ENCODE measurements at places on chromosomes 1 and 21. TPM values are rescaled to one million over a fixed set of nuclear protein-coding genes. Genes with fewer than 3 reads are reported as not detected.

- no peaks in the 10 kb centered on the region for H3K27me3 ChIP-seq
- H3K27ac ChIP-seq: no peak overlapping the region
- H3K36me3 ChIP-seq: no peaks in the 10 kb centered on the region
- H3K4me1 ChIP-seq: no peaks in the 10 kb centered on the region
Observed at GRCh38 chr1:37255136-37255795, 219.1 kb upstream of the ZC3H12A start.

- peaks cover 32% of the 10 kb centered on the region for H3K27me3 ChIP-seq
- DNase-seq: no peak
- no peak overlapping the region for H3K27ac ChIP-seq
- no peak overlapping the region for H3K4me3 ChIP-seq
- H3K4me1 ChIP-seq: no peaks in the 10 kb centered on the region
Observed at GRCh38 chr1:23618586-23619083, 59.3 kb upstream of the ID3 start.

- no peaks in the 10 kb centered on the region for H3K27me3 ChIP-seq
- H3K27ac ChIP-seq: peak overlapping the region; percentile 87
- DNase-seq: peak; percentile 89
Observed at GRCh38 chr1:155976062-155976912, 2.1 kb downstream of the ARHGEF2 start.

GRCh38 chr1:170874671-170875070 lies 60.7 kb upstream of the MROH9 start:
- no peak for DNase-seq
- no peaks in the 10 kb centered on the region for H3K36me3 ChIP-seq
- no peaks in the 10 kb centered on the region for H3K27me3 ChIP-seq
- H3K27ac ChIP-seq: no peak overlapping the region
- no peak overlapping the region for H3K4me3 ChIP-seq
- no peaks in the 10 kb centered on the region for H3K4me1 ChIP-seq

Gene DUSP23
- 21.6 TPM for total RNA-seq

Gene ATP5PO
- 152 TPM for total RNA-seq

Measured in fibroblast of lung (primary cell).